ENCODE measurements at places on chromosomes 2 and 18.
A peak's percentile ranks its signal among the peaks of the same experiment; 100 is the strongest.

DNA sequence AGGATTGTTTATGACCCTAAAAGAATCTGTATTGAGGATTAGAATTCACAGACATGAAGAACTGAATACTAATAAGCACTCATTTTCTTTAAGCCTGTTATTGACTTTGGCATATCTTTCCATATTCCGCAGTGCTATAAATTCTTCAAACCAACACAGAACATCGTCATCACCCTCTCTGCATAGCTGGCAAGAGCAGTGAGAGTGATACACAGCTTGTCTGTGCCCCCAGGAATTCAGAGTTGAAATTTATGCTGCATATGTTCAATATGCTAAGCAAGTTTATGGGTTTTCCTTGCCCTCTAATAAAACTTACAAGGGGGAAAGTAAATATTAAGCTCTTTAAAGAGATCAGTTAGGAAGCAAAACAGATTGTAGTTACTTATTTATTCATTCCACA lies 32.7 kb downstream of the CTLA4 start:
- no peak for DNase-seq

GRCh38 chr2:22276696-22277095 lies 1108.3 kb upstream of the KLHL29 start:
- DNase-seq = no peak

- no peak for DNase-seq
Measured at GRCh38 chr2:9857814-9858729, 14.8 kb downstream of the TAF1B start.

- DNase-seq = peak; percentile 3
Measured at GRCh38 chr2:188235364-188235763, 56.3 kb upstream of the GULP1 start.
